B cell (primary cell): ENCODE measurements at places on chromosomes 2 and 18.

GRCh38 chr18:45619062-45619825 is 4.0 kb downstream of the SLC14A2 start:
- no peak for DNase-seq

DNA sequence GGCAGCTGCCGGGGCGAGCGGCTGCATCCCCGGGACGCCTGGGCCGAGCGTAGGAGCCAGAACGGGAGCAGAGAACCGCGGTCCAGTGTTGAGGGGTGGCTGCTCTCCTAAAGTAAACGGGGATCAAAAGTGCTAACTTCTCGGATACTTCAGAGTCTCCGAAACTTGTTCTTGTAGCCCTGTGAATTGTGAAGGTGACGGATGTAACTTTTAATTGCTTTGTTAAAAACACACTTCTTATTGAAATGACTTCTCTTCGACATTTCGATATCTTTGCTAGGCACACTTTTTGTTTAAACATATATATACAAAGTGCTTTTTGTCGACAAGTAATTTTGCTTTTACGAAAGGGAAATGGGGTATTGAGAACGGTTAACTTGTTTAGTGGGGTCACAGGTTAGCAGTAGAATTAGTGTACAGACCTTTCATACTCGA is 540 bp downstream of the ATP9B start:
- no peak for DNase-seq

GRCh38 chr2:185179743-185180142 is 558.9 kb upstream of the FSIP2 start:
- no peak for DNase-seq

DNA sequence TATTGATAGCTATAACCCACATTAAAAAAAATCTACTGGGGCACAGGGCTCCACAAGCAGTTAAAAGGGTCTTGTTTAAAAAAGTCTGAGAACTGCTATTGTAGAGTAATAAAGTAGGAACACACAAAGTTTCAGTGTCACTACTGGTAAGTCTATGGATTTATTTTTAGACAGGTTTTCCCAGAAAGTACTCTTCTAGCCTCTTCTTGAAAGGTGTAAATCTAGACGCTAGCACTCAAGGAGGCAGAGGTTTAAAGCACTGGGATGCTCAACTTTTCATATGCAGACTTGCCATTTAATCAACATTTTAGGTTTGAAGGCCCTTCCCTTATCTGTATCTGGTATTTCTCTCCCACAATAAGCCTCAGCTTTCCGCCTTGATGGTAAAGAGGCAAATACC is 33.4 kb downstream of the FBXO11 start:
- no peak for DNase-seq

DNA sequence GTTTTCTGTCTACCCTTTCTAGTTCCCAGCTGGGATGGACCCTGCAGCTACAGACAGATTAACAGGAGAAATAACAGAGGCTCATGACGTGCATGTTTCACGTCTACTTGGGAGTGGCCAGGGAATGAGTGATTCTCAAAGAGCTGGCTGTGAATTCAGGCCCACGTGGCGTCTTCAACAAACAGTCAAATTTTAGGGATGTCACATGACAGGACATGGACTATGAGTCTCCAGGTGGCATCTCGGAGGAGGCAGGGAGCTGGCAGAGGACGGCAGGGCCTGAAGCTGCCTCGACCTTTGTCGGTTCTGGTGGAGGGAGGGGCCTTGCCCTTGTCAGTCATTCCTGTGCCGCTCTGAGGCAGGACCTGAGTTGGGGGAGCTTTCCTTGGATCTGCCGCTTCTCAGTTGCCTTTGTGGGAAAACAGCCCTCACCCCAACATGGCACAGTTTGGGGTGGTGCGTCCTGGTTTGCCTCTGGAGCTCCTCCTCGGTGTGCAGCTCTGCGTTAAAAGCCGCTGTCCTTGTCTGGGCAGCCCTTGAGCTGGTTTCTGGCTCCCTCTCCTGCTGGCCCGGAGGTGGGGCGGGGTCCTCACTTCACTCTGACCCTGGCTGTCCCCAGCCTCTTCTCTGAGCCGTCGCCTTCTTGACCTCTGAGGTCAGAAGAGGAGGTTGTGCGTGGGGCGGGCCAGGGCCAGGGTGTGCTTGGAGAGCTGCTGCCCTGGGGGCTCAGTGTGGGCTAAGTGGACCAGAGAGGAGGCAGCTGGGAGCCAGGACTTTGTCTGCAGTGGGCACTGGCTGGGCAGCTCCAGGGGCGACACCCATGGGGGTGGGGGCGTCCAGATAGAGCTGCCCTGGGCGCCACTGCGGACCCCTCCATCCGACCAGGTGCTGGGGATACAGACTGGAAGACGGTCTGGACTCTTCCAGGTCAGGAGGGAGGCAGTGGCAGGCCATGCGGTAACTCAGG is 12.1 kb upstream of the GAL3ST2 start:
- DNase-seq, result no peak

- DNase-seq, result peak; percentile 65
Measured at GRCh38 chr2:174688079-174688478, 76.2 kb downstream of the CHRNA1 start.

GRCh38 chr2:220966636-220967035 is 605.5 kb downstream of the EPHA4 start:
- no peak for DNase-seq
